ENCODE measurements at places on chromosomes 2 and 18.

- no peak for DNase-seq
Measured at GRCh38 chr2:134372611-134373131, 118.8 kb downstream of the MGAT5 start.

DNA sequence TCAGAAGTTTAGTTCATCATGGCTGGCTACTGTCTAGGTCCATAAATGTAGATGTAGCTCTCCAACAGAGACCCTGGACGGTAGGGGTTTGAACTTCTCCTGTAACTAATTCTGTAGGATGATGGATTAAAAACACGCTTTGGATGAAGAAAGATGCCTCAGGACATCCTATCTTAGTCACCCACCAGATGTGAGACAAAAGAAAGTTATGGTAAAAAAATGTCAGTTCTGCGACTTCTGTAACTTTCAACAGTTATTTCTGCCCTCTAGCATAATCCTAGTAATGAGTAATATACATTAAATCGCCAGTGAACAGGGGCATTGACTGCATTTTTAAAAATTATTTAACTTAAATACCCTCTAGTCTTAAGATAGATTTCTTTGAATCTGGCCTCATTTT is 210.1 kb upstream of the LRATD1 start:
- DNase-seq: no peak

DNA sequence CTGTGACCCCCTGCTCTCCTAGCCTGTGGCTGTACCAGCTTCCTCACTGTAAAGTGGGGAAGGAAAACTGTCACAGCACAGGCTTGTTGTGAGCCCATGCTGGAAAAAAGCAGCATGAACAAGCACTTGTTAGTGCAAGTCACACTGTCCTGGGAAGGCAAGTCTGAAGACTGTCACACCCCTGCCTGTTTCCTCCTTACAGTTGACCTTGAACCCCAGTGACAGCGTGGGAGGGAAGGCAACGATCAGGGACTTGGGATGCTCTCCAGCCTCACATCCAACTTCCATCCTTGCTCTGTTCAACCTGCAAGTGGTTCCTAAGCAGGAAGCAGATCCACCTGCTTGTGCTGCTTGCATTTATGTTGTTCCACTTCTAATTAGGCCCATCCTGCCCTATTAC is 311.3 kb upstream of the KLHL29 start:
- no peak for DNase-seq

DNA sequence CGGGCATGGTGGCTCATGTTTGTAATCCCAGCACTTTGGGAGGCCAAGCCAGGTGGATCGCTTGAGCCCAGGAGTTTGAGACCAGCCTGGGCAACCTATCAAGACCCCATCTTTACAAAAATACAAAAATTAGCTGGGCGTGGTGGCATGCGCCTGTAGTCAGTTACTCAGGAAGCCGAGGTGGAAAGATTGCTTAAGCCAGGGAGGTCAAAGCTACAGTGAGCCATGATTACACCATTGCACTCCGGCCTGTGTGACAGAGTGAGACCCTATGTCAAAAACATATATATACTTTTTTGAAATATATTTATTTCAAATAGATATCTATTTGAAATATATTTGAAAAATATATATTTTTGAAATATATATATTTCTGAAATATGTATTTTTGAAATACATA is 10.9 kb downstream of the OSBPL1A start:
- DNase-seq: no peak

DNA sequence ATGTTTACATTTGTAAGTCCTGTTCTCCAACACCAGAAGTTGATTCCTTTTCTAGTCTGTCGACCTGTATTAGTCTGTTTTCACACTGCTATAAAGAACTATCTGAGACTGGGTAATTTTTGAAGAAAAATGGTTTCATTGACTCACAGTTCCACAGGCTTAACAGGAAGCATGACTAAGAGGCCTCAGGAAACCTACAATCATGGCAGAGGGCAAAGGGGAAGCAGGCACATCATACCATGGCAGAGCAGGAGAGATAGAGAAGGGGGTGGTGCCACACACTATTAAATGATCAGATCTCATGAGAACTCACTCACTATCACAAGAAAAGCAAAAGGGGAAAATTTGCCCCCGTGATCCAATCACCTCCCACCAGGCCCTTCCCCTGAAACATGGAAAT is 112.8 kb upstream of the MAP3K20 start:
- no peak for DNase-seq

Data from activated T-cell treated with anti-CD3 and anti-CD28 coated beads for 4 hours (primary cell).